ENCODE measurements at places on chromosomes 7 and 10. TPM values are rescaled to one million over a fixed set of nuclear protein-coding genes. Genes with fewer than 3 reads are reported as not detected.

DNA sequence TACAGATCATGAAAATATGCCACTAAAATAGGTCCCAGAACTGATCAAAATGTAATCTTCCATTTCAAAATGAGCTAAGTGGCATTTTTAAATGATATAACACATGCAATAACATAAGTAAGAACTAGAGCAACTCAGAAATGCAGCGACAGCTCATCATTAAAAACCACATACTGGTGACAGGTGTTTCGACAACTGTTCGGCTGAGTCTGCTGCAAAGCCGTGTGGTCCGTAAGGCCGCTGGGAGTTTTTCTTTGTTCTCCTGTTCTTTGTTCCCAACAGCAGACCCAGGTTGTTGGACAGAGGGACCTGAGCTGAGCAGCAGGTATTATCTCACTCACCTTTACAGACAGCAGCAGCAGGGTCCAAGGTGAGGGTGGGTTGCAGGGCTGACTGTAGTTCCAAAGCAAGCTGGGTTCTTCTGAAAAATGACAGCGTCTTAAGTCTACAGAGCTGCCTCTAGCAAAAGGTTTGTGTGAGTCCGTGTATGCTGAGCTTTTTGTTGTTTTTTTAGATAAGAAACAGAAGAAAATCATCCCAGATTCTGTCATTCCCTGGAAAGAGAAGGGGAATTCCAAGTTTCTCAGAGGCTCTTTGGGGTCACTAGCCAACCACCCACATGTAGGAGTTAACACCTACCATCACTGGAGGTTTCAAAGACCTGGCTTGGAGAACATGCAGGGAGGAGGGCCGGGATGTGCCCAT lies 45.4 kb upstream of the MACROH2A2 start:
- no peak for DNase-seq

- DNase-seq: no peak
Observed at GRCh38 chr7:105751054-105751453, 125.3 kb downstream of the ATXN7L1 start.

DNA sequence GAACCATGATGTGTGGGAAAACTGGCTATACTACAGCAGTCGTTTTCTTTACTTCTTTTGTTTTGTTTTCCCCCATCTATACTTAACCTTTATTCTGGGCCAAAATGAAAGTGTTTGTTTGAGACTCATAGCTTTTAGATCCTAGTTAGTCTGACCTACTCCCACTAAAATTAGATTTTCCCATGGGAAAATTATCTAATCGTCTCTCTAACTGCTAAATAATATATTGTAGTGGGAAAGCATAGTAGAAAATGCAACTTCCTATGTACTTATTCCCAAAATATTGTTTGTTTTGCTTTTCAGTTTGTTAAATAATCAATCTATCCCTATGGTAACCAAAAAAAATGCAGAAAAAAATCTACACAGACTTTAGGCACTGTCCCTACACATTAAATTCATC lies 96.6 kb downstream of the NOC3L start:
- no peak for DNase-seq

GRCh38 chr7:3206771-3207191 lies 94.3 kb upstream of the SDK1 start:
- no peak for DNase-seq

DNA sequence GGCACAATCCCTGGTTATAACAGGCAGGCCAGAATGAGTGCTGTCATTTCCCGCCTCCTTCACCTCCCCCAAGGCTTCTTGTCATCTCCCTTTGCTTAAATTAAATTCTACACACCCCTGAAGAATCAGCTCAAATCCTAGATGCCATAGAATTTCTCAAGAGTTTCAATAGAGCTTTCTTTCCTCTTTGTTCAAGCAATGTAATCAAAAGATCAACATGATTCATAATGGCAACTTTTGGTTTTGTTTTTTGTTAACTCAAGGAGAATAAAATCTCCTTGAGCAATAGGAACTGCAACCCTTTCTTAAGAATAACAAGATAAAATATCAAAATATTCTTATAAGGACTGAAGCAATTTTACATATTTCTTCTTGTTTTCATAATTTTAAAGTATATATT lies 180.8 kb upstream of the CDK1 start:
- DNase-seq: no peak

DNA sequence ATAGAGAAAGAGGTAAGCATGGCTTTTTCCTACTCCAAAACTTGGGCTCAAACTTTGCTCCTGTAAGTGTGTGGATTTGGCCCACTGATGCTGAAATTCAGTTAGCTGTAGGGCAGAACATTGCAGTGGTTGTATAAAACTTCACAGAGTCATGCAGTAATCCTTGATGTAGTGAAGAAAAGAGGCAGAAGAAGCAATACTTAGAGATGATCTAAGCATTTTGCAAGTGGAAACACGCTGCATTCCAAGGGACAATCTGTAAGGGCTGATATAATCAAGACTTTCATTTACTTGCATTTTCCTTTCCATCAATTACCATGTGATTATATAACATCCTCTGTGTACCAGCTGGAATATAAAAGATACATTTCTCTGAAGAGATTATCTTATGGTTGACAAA lies 338.8 kb downstream of the DNAJB9 start:
- no peak for DNase-seq

Gene SH2D4B
- not detected for total RNA-seq

GRCh38 chr7:84108119-84108518 lies 86.5 kb downstream of the SEMA3A start:
- no peak for DNase-seq

- no peak for DNase-seq
Observed at GRCh38 chr10:61475449-61475873, 22.3 kb upstream of the TMEM26 start.

DNA sequence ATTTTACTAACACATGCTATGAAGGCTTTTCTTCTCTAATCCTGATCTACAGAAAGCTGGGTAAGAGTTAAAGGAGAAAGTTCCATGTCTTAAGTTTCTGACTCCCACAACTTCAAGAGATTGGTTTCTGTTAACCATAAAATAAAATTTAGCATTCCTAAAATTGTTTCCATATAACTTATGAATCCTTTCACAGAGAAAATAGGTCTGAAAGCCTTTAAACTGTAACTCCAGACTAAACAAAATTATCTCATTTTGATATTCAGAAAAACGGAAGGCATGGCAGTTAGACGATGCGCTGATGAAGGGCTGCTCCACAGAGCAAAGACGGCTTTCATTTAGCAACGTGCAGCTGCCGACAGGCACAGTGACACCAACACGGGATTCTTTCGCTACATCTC lies 133.3 kb downstream of the SLC25A13 start:
- no peak for DNase-seq

DNA sequence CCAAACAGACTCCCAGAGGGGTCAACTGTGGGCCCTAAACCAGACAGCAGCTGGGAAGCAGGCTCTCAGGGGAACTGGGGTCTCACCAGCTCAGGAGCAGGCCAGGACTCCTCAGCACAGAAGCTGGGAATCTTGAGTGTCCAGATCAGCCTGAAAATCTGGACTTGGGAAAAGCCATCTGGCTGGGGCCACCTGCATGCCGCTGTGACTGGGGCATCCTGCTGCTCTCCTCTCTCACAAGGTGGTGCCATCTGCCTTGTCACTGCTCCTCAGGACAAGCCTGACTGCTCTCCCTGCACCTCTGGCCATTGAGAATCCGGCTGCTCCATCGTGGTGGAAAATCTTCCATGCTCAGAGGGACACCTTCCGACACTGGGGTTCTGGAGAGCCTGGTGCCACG lies 141.4 kb downstream of the PLPP4 start:
- no peak for DNase-seq

Gene OPALIN
- total RNA-seq: 0.16 TPM

DNA sequence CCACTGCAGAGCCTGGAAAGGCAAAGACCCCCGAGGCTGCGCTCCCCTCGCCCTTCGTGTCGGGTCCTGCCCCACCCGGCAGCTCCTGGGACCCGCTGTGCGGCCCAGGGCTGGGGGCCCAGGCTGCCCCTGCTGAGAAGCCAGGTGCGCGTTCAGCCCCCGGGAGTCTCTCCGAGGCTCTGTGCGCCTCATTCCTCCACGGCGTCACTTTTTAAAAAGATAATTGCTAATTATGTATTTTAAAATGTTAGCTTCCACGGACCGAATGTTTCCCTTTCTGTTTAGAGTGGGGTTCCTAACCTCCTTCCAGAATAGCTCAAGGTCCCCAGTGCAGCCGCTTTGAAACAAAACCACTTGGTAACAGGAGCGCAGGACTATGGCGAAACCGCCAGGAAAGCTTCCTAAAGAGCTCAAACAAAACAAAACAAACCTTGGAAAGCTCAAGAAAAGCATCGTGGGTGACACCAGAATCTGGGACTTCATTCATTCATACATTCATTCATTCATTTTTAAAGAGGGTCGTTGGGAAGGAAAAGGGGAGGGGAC lies 45.6 kb downstream of the PDIA4 start:
- DNase-seq: no peak

DNA sequence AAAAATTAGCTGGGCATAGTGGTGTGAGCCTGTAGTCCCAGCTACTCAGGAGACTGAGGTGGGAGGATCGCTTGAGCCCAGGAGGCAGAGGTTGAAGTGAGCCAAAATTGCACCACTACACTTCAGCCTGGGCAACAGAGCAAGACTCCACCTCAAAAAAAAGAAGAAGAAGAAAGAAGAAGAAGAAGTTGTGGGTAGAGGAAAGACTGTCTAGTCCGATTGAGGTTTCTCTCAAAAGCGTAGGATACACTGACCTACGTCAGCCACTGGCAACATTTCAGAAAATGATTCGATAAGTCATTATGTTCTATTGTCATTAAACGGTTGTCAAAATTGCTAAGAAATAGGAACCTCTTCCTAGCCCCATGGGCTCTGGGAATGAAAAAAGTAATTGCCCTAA lies 22.3 kb upstream of the RHBDD2 start:
- DNase-seq: no peak

Gene COPG2
- total RNA-seq: 22.0 TPM

DNA sequence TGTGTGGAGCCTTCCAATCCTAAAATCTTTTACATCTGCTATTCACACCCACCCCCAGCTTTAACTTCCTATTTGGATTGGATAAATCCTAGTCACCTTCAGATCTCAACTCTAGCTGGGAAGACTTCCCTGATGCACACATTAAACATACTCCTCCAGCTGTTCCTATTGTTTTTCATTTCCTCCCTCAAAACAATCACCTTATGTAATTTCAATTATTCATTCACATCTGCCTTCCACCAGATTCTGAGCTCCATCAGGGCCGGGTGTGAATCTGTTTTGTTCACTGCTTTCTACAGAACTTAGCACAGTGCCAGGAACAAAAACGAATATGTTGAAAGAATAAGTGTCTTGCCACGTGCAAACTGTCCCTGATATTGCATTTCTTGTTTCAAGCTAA lies 497.4 kb downstream of the PLXDC2 start:
- DNase-seq: no peak

Gene AQP1
- 149 TPM for total RNA-seq

- DNase-seq: peak; percentile 77
Observed at GRCh38 chr7:32102432-32102873, 32.2 kb upstream of the PDE1C start.

DNA sequence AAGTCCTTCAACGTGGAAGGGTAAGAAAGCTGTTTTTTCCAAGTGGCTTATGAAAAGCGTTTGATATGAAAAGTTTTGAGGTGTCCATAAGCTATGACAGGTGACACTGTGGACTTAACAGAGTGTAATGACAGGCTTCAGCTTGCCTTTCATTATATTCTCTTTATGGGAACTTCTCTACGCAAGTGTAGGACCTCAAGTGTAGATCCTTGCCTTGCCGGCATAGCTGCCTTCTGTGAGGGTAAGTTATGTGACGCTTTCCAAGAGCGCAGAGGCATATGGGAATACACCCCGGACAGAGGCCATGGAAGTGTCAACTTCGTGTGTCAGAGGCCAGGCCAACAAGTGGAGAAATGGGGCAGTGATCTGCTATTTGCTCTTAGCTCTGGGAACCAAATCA lies 91.9 kb downstream of the GALNT11 start:
- DNase-seq: no peak

DNA sequence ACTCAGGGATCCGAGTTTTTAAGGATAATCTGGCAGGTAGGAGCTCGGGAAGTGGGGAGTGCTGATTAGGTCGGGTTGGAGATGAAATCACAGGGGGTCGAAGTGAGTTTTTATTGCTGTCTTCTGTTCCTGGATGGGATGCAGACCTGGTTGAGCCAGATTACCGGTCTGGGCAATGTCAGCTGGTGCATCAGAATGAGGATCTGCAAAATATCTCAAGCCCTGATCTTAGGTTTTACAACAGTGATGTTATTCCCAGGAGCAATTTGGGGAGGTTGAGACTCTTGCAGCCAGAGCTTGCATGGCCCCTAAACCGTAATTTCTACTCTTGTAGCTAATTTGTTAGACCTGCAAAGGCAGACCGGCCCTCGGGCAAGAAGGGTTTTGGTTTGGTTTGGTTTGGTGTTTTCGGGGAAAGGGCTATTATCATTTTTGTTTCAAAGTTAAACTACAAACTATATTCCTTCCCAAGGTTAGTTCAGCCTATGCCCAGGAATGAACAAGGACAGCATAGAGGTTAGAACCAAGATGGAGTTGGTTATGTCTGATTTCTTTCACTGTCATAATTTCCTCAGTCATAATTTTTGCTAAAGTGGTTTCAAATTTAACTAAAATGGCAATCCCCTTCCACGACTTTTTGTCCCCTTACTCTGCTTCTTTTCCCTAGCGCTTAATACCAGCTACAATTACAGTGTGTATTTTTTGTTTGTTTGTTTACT lies 20.6 kb upstream of the PIK3CG start:
- DNase-seq: no peak

Gene TMEM139
- 15.6 TPM for total RNA-seq

Gene ATP6V0E2
- 107 TPM for total RNA-seq

DNA sequence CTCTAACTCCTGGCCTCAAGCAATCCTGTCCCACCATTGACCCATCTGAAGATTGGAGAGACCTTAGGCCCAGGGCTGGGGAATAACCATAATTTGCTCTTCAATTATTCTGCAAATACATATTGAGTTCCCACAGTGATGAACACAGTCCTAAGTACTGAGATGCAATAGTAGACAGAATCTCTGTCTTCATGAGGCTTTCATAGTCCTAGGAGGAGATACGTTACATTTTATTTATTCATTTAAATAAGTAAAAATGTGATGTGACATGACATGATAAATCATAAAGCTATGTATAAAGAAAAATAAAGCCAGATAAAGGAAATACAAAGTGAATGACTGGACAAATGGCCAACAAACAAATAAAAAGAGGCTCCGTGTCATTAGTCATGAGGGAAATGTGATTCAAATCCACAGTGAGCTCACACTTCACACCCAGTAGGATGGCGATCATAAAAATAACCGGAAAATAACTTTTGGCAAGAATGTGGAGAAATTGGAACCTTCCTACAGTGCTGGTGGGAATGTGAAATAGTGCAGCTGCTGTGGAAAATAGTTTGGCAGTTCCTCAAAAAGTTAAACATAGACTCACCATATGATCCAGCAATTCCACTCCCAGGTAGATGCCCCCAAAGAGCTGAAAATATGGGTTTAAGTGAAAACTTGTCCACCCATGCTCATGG lies 52.1 kb upstream of the JCAD start:
- no peak for DNase-seq

GRCh38 chr10:17771017-17771416 lies 19.0 kb downstream of the TMEM236 start:
- no peak for DNase-seq

Gene MRLN
- not detected for total RNA-seq

DNA sequence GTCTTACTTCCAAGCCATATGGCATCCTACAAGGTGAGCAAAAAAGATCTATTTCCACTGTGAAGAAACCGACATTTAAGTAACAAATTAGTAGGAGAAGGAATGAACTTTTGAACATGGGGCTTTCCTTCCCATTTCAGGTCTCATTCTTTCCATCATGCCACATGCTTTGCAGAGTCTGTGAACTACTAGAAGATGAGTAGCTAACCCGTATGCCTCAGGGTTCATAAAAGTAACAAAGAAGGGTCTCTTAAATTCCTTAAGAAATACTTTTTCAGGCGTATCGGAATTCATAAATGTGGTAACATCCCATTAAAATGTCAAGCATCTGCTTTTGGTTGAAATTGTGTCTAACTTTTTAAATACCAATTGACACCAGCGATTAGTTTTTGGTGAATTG lies 81.3 kb upstream of the TNS3 start:
- no peak for DNase-seq

All from heart left ventricle (tissue), 16 donors.